Stimulated activated CD8-positive, alpha-beta memory T cell treated with anti-CD3 and anti-CD28 coated beads, Interleukin-4, amount 100 ng/mL, for 48 hours (primary cell): ENCODE measurements at places on chromosomes 1 and 21.

DNA sequence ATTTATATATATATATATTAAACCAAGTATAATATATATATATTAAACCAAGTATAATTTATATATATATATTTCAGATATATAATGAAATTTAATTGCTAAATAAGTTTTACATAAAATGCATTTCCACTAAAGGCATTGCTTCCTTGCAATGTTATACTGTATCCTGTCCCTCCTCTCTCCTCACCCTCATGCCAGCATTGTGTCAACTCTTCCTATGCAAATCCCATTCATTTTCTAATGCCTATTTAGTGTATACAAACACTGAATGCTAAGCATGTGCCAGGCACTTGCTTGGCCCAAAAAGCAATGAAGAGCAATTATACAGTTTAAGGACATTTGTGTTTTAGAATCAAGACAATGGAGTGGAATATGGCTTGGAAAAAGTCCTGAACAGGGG is 71.7 kb upstream of the PRMT6 start:
- no peak for DNase-seq

- DNase-seq = peak; percentile 10
These were observed 17.9 kb upstream of the PADI1 start for GRCh38 chr1:17187051-17187450.

DNA sequence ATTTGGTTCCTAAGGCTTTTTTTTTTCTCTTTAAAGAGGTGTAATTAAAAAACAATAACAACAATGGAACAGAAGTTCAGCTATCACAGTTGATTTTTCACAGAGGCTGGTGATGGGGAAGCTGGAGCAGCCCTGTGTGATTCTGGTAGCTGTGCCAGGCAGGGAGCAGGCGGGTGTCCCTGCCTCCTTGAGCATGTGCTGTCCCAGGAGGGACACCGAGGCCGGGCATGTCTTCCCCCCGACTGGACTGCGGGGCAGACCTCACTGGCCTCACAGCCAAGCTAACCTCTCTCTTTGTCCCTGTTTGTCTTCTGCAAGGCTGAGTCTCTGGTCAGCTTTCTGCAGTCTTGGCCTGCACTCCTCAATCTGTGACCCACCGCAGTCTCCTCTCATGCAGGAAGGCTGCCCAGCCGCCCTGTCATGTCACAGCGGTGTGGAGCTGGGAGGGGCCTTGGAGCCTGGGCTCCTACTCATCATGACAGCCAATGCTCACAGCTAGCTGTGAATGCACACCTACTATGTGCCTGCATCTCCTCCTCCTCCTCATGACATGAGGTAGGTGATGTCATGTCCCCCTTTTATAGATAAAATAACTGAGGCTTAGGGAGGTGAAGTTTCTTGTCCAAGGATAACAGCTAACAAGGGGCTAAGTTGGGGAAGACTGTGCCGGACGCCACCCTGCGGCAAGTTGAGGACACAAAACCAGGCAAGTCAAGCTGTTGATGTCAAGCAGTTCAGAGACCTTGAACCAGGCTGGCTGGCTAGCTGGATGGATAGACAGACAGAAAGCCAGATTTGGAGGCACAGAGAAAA is 10.3 kb upstream of the ACTL8 start:
- DNase-seq = no peak

- DNase-seq = no peak
These were observed 478 bp downstream of the MAD2L2 start for GRCh38 chr1:11680270-11681070.

DNA sequence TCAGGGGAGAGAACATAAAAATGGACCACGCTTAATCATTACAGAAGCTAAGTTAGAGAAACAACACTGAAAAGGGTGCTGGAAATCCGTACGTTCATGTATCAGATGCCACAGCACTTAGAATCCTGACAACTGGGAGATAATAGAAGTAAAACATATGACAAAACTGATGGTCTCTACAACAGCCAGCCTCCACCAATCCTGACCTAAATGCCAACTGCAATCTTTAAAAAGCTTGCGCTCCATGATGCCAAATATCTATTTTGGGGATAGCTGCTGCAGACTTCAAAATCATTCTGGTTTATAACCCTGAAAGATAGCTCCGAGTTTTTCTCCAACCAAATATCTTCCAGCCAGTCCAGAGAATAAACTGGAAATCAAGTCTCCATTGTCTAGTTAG is 178.3 kb downstream of the RERE start:
- DNase-seq = no peak

- no peak for DNase-seq
These were observed 308.7 kb downstream of the TTLL7 start for GRCh38 chr1:83689921-83690868.

DNA sequence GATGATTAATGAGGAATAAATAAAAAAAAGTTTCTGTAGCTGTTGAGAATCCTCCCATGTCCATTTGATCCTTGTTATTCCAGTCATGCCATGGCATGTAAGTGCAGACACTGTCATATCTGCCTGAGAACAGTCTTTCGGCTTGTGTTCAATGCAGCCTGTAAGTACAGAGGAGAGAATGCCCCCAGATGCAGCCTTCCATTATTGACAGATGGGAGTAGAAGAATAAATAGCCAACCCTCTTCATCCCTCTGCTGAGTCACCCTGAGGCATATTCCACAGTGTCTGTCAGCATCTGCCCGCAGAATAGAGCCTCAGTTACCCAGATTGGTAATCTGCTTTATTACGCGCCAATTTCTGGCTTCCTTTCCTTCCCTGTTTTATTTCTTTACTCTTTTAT is 139.4 kb downstream of the LRRC7 start:
- no peak for DNase-seq

GRCh38 chr1:40673452-40673851 is 8.0 kb upstream of the RIMS3 start:
- no peak for DNase-seq

- DNase-seq = no peak
These were observed 117.2 kb upstream of the JUN start for GRCh38 chr1:58901008-58901407.

DNA sequence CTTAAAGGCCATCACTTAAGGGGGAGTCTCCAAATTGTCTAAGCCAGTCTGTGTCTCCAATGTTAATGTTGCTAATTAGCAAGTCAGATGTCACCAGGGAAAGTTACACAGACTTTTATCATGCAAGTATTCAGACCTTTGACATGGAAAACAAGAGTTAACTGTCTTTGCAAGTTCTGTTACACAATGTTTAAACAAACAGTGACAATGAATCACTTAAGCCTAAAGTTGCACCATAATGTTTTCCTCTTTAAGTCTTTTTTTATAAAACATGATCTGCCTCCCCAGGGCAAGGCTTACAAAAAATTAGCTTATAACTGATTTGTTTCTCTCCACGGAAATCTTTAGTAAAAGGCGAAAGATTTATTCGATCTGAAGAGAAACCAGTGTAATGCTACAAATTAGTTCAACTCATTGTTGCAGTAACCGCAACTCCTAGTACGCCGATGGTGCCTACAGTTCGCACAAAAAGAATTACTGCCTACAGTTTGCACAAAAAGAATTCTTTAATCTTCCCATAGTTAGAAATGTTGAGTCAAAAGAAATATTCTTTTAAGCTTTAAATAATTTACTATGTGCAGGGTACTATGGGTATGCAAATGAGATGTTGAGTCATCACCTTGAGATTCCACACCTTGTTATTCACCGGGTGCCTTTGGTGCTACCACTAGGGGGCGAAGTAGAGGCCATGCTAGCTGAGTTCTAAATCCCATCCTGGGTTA is 45.3 kb downstream of the HHAT start:
- peak; percentile 86 for DNase-seq
